ENCODE measurements at places on chromosomes 13 and 19.

GRCh38 chr19:11293433-11294389 is 2.2 kb upstream of the TSPAN16 start:
- peak overlapping the region; percentile 48 for H3K4me3 ChIP-seq
- H3K4me1 ChIP-seq, result peaks cover 10% of the 10 kb centered on the region
- H3K36me3 ChIP-seq, result no peaks in the 10 kb centered on the region
- DNase-seq, result peak; percentile 86

DNA sequence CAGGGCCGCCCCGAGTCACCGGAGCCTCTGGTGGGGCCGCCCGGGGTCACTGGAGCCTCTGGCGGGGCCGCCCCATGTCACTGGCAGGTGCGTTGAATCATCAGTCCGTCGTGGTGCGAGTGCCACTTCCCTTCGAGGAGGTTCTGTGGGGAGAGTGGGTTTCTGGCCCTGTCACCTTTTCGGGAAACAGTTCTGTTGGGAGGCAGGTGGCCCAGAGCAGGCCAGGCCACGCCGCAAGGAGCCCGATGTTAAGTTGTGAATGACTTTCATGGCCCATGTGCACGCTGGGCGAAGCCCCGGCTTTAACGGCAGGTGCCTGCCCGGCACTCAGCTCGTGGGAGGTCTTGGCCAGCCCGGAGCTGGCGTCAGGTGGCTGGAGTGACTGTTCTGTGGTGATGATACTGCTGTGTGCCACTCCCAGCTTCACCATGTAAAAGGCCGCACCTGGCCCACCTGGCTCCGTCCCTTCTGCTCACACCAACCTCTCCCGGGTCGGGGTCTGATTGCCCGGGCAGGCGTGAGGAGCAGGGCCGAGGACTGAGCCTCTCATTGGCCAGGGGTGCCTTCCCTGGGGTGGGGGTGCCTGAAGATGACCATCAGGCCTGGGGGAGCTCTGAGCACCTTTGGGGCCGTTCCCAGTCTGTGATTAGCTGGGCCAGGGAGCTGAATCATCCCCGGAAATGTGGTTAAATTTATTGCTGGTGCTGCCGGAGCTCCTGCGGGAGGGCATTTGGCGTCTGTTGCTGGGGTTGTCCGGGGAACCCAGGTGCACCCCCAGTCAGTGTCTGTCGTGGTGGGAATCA is 29.2 kb downstream of the CSNK1G2 start:
- H3K36me3 ChIP-seq, result peaks cover 21% of the 10 kb centered on the region
- no peaks in the 10 kb centered on the region for H3K27me3 ChIP-seq
- H3K27ac ChIP-seq, result no peak overlapping the region
- peaks cover 19% of the 10 kb centered on the region for H3K4me1 ChIP-seq

DNA sequence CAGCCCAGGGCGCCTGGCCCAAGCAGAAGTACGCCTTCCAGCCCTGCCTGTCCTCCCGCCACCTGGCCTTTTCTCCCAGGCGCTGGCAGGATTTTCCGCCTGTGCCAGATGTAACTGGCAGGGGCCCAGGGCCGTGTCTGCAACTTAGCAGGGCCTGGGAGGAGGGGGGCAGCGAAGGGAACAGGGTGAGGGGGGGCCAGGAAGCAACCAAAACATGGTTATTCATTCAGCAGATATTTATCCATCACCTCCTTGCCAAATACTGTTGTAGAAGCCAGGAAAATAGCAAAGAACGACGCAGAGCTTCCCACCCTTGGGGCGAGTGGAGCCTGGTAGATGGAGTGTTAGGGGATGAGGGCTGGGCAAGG is 5.6 kb downstream of the TLE6 start:
- peaks cover under 1% of the 10 kb centered on the region for H3K4me1 ChIP-seq
- no peak for DNase-seq
- no peak overlapping the region for H3K4me3 ChIP-seq
- peaks cover 61% of the 10 kb centered on the region for H3K27me3 ChIP-seq

DNA sequence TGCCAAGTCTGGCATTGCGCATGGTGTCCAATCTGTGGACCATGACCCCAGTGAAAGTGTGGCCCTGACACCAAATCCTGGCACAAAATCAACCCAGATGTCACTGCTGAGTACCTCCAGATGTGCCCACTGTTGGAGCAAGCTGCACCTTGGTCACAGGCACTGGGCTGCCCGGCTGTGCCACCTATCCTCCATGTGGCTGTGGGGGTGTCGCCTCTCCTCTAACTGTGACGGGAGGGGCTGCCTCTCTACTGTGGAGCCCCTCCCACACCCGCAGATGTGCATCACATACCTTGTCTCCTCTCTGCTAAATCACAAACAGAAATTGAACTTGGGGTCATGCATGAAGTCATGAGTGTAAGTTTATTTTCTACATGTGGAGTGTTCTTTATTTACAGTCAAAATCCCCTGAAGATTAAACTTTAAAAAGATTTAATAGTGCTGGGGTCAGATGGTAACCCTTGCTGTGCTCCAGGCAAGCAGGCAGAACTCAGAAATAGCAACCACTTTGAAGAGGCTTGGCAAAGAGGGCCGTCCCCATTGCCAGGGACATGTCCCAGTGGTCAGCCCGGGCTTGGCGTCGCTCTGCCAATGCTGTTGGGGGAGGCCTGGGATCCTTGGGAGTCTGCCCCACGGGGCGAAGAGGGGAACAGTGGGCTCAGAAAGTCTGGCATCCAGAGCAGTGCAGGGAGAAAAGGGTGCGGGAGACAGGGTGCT is 46.4 kb upstream of the ZNF536 start:
- H3K4me1 ChIP-seq, result no peaks in the 10 kb centered on the region
- H3K36me3 ChIP-seq, result no peaks in the 10 kb centered on the region
- H3K27ac ChIP-seq, result no peak overlapping the region
- no peak overlapping the region for H3K4me3 ChIP-seq
- DNase-seq, result no peak
- H3K27me3 ChIP-seq, result no peaks in the 10 kb centered on the region

Data from activated naive CD4-positive, alpha-beta T cell treated with anti-CD3 and anti-CD28 coated beads, Interleukin-2, amount 10 ng/mL, durations not matched to agents 7 days and 5 days (primary cell).